ENCODE measurements at places on chromosomes 13 and 19. TPM values are rescaled to one million over a fixed set of nuclear protein-coding genes. Genes with fewer than 3 reads are reported as not detected.

Gene ARID3A
- total RNA-seq, result 14.7 TPM

DNA sequence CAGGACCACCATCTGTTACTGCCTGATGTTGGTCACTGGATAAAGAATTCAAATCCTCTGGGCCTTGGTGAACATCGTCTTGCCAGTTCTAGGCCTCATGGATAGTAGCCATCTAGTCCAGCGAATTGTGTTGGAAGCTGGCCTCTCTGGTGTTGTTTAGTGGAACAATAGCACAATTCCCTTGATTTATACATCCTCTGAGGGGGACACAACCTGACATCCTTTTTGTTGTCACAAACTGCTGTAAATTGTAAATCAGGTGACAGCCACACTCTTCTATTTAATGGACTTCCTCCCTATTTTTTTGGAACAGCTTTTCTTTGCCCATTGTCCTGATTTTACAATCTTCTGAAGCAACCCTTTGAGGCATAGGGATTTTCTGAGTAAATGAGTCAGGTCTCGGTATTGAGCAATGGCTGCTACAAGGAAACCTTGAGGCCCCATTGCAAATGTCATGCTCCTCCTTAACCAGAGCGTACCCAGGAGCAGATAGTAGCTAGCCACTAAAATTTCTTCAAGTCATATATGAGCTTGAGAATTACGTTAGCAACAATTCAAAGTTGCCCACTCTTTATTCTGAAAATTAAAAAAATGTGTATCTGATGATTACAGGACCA, 263.3 kb downstream of the COG6 start:
- no peak for DNase-seq

Gene PLK5
- total RNA-seq, result not detected

DNA sequence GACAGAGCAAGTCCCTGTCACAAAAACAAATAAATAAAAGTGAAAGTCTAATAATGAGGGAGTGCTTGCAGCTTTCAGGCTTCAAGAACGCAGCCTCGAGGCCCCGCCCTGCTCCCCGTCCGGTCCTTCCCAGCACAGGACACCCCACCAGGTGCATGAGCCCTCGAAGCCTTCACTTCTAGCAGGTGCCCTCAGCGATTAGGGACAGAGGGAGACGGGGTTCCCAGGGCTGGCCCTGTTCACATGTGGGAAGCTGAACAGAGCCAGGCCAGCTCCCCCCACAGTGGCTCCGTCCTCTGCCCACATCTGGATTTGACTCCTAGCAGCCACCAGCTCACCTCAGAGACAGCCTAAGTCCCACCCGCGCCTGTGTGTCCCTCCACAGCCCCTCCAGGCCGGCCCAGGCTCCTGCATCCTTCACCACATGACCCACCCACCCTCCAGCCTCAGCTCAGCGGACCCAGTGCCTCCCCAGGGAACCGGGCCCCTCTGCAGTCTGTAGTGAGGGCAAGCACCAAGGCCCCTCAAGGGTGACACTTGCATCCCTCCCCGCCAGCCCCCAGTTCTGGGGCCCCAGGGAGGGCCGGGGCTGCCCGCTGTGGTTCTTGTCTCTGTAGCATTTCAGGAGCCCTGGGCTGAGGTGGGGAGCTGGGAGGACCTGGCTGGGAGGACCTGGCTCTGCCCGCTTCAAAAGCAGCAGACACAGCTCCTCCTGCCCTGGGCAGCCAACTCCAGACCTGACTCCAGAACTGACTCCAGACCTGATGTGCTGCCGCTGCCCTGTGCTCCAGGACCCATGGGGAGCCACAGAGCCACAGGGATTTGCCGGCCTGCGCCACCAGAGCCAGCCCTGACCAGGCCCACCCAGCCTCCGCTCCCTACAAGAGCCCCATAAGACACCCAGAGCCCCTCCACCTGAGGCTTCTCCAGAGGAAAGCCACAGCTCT, 27.2 kb downstream of the GPX4 start:
- DNase-seq, result no peak

Gene SOX21
- not detected for total RNA-seq

Gene CASP14
- not detected for total RNA-seq

Gene REEP6
- 4.4 TPM for total RNA-seq

DNA sequence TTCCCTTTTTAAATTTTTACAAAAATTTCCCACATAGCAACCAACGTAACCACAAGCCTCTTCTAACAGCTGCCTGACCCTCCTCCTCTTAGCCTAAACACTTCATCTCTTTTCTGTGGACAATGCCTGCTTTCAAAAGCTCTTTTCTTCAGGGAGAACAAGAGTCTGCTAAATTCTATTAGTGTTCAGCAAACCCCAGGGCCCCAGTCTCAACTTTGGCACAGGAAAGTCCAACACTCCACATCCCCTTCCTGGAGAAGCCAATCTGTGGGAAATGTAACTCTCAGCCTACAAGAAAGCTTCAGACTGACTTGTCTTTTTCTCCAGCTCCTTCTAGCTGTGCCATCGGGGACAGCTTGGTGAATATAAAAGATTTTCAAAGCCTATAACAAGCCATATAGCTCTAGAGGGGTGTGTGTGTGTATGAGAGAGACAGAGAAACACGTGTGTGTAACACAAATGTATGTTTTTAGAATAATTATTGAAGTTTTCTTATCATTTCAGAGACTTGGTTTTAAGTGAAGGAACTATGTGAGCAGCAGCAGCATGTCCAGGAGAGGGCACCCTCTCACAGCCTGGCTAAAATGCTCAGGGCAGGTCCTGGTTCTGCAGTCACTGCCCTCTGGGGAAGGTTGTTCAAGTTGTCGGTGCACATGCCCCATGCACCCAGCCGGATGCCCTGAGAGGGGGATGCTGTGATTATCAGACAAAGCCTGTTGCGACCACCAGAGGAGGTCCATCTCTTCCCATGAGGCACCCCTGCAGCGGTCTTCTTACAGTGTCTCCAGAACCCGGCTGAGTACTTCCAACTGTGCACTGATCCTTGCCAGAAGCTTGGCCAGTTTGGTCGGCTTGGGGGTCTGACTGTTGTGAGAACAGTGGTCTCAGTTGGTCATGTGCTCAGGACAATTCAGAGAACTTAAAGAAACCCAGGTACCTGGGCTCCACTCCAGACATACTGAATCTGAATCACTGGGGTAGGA, 34.4 kb downstream of the CCDC70 start:
- peak; percentile 16 for DNase-seq

DNA sequence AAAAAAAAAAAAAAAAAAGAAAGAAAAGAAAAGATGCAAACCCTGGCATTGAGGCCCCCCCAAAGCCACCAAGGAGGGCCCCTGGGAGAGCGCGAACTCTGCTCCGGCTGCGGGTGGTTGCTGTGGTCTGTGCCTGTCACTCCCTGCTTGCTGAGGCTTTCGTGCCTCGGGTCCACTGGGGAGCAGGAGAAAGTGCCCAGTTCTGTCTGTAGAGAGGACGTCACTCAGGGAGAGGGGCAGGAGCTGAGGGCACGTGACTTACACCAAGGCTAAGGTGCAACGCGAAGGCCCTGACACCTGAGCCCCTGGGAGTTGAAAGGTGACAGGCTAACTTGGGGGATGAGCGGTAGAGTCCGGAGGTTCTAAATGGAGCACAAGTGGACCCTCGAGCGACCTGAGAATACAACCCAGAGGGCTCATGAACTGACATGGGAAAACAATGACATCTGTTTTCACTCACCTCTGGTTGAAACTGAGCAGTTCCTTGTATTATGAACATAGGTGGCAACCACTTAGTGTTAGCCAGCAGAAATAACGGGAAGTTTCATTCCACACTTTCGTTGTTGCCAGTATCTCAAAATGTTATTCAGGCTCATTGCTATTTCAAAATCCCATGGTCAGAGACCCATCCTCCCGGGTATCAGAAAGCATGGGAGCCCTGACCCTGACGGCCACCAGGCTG, 69.2 kb upstream of the TM9SF2 start:
- DNase-seq, result no peak

GRCh38 chr13:85709721-85710120, 89.5 kb downstream of the SLITRK6 start:
- DNase-seq, result no peak

GRCh38 chr13:97228850-97229521, 6.9 kb downstream of the MBNL2 start:
- no peak for DNase-seq

- DNase-seq, result no peak
Observed at GRCh38 chr13:67554746-67555452, 324.8 kb upstream of the PCDH9 start.

DNA sequence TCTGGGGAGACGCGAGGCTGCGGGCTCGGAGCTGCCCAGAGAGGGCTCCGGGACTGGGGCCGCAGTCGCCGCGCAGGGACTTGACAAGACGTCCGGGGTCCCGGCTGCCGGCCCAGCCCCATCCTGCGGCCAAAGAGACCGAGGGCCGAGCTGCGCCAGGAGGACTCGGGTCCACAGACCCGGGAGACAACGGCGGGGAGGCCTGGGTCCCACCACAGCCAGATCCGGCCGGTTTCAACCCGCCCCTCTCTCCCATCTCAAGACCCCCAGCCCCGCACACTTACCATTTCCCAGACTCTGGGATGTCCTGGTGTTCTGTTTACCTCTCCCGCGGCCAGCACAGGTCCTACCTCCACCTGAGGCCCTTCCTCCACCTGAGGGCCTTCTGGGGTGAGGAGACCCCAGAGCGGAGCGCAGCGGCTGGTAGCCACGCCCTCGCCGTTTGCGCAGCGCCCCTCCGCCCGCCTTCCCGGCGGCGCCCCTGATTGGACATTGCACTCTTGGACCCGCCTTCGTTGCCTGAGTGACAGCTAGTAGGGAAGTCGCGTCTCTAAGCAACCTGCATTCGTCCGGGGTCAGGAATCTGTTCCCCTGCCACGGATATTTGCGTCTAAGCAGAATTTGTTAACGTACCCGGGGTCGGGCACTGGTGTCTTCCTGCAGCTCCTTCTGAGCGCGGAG, at the start of gene ZNF709:
Gene ZNF709, minus strand, starts transcription at position 446 of the 681 bp plus-strand sequence. Its CDS starts 159 bp downstream, at position 287.
- DNase-seq, result peak; percentile 42

DNA sequence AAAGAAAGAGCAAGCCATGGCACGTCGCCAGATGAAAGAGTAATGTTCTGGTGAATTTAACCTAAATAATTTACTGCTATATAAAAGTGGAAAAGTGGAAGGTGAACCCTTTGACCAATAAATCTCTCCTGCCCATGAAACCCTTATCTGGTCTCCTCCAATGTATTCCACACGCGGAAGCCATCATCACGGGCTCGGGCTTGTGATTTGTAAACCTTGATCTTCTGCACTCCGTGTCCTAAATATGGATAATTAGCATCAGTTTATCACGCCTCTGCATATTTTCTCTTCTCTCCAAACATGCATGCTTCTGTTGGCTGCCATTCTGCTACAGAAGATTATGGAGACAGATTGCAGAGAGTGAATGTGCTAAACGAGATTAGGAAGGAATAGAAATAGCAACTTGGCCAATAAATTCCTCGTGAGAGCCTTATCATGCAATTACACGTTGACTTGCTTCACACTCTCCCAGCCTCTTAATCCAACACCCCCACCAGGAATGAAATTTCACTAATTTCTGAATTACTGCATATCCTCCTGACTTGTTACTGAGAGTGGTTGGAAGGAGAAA, 34.5 kb downstream of the SOX1 start:
- no peak for DNase-seq

- no peak for DNase-seq
Observed at GRCh38 chr13:80945328-80945727, 604.4 kb upstream of the SPRY2 start.

Gene NANOS3
- total RNA-seq, result 1.6 TPM

DNA sequence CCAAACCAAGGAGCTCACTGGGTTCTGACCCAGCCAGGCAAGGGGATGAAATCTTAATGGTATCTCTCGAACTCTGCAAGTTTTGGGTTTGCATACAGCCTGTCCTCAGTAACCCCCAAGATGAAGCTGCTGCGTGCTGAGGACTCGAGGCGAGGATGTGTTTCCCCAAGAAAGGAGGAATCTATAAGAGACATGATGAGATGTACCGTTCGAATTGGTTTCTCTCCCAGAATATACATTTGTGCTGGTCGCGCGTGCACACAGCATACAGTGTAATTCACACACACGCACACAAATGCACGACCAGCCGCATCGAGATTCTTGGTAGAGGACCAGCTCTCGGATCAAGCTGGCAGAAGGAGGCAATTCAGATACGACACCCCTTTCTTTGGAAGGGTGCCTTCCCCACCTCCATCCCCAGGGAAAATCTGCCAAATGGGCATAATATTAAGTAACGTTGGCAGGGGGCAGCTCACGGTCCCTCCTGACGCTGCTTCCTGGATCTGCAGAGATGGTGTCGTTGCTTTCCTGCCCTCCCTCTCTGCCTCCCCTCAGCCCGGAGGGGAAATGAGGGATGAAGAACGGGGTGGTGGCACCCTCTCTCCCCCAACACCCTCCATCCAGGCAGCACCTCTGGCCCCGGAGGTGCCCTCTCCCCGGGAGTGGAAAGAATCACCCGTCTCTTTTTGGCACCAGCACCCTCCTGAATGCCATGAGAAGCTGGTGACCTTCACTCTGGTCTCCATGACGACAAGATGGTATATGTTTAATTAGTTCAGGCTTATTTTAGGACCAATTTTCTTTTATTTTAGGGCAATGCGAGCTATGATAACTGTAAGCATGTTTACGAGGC, 310.2 kb downstream of the ZNF536 start:
- no peak for DNase-seq

- no peak for DNase-seq
Observed at GRCh38 chr19:39328046-39328705, 7.5 kb upstream of the LRFN1 start.

Gene CERS1
- 12.3 TPM for total RNA-seq

- no peak for DNase-seq
Observed at GRCh38 chr19:52028780-52029123, 573 bp upstream of the ZNF614 start.

- DNase-seq, result no peak
Observed at GRCh38 chr19:46495786-46496099, at the start of gene PNMA8B. Gene PNMA8B (minus strand): TSS chr19:46495867. CDS start chr19:46495465, 402 bp downstream.

- no peak for DNase-seq
Observed at GRCh38 chr19:15045506-15045905, 3.8 kb upstream of the CASP14 start.

Gene TSSK6
- 0.92 TPM for total RNA-seq

DNA sequence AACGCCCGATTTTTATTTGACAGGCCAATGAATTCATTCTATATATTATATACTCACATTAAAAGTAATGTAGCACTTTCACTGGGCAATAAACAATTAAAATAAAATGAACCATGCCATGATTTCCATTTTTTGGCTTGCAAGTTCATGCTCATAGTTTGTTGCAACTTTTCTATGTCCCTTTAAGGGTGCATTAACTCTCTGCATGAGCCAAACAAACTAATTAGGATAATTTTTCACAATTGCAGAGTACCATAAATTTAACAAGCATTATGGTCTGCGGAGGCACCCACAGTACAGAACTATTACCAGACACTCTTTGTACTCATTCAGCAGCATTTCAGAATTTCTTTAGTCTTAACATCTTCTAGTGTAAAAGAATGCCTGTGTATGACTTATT, 1.4 kb downstream of the LHFPL6 start:
- no peak for DNase-seq
